IMR-90 (cell line): ENCODE measurements at places on chromosomes 13 and 19.

DNA sequence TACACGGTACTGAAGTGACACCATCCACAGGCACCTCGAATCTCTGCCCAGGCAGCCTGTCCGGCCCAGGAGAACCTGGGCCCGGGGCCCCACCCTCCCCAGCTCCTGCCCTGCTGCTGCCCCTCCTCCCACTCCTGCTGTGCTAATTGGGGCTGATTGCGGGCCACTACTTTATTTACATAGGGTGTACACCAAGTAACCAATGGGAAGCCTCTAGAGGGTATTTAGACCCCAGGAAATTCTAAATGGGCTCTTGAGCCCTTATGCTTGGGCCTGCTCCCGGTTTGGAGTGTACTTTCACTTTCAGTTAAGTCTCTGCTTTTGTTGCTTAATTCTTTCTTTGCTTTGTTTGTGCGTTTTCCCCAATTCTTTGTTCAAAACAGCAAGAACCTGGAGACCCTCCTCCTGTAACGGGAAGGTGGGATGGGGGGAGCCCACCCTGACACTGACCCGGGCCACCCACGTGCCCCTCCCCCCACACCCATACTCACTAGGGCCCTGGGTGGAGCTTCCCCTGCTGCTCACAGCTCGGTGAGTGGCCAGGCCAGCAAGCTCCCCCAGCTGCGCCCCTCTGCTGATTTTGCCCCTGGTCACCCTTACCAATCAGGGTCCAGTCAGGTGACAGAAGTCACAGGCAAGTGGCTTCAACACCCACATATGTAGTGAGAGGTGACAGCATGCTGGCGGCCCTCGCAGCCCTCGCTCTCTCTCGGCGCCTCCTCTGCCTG, 9.4 kb downstream of the SCGB2B2 start:
- peak; percentile 27 for DNase-seq

DNA sequence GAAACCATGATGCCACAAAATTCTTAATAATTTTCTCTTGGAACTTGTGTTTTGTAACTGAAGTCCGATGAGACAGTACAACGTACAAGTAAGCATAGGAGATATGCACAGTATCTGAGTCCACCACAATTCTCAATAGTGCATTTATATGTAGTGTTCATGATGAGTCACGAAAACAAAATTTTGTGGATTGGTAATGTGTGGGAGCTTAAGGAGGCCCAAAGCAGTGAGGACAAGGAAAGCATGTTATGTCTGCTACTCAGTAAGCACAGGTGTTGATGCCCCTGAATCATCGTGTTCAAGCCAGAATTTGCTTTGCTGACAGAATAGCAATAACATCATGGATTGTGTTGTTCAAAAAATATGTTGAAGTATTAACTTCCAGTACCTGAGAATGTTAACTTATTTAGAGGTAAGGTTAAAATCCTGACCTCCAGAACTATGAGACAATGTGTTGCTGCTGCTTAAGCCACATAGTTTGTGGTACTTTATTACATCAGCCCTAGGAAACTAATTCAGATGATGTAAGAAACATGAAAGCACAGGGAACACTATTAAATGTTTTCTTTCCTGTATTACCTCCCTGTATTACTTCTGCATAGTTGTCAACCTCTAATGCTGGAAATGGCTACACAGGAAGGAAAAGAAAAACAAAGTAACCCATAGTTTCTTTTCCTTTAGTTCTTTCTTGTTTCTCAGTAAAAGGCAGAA, 201.3 kb downstream of the SLITRK6 start:
- peak; percentile 73 for DNase-seq

DNA sequence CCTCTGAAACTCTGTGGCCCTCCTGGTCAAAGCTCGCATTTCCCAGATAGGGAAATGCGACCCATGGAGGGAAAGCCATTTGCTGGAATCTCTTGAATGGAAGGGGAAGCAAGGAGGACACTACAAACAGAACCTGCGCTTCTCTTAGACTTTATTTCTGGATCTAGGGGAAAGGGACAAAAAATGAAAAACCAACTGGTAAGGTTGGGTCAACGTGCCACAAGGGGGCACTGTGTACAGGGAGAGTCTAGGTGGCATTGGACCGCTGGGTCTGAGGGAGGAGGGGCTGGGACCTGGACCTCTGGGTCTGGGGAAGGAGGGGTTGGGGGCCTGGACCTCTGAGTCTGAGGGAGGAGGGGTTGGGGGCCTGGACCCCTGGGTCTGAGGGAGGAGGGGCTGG, 5.0 kb downstream of the KLK4 start:
- DNase-seq, result no peak

- no peak for DNase-seq
These were observed 15.1 kb downstream of the NOSIP start for GRCh38 chr19:49565261-49565660.

DNA sequence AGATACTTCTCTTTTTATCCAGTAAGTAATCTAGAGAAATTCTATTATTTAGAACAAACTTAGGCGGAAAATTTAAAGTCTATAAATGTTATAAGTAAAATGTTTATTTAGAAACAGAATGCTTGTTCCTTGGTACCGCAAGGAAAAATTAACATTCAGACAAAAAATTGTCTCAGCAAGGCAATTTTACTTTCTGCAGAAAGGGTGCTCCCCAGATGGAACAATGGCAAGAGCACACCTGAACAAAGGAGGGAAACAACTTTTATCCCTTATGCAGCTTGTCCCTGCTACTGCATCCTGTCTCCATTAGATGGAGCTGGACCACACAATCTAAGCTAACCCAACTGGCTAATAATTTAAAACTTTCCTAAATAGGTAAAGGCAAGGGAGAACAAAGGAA, 6.5 kb upstream of the ZNF708 start:
- no peak for DNase-seq

GRCh38 chr13:62356977-62357376, 941.3 kb upstream of the PCDH20 start:
- peak; percentile 34 for DNase-seq

- no peak for DNase-seq
These were observed 31.2 kb downstream of the LACC1 start for GRCh38 chr13:43910856-43911255.

DNA sequence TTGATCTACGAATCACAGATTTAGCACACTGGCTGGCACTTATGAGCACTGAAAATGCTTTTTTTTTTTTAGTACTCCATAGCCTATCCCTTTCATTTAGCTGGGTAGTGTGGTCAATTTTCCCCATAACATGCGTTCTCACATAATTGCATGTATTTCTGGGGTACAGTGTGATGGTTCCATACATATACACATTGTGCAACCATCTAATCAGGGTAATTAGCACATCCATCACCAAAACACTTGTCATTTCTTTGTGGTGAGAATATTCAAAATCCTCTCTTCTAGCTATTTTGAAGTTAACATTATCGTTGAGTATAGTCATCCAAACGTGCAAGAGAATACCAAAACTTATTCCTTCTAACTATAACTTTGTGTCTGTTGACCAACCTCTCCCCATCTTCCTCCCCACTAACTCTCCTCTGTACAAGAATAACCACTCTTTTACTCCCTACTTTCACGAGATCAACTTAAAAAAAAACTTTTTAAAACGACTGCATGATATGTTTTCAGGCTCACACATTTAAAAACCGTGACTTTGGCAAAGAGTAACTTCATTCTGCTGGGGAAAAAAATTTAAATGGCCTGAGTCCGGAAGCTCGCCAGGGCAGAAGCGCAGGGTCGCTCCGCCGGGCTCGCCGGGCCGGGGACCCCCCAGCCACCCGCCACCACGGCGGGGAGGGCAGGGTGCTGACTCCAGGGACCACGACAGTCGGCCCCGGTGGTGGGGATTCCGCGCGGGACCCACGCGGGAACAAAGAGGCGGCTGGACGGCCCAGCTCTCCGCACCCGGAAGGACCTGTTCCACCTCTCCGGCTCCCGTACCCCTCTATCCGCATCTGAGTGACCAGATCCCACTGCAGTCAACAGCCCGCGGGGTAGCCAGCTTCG, 868 bp upstream of the UBAC2 start:
- DNase-seq, result no peak

GRCh38 chr13:42401376-42401775, 129.4 kb downstream of the AKAP11 start:
- DNase-seq, result no peak

DNA sequence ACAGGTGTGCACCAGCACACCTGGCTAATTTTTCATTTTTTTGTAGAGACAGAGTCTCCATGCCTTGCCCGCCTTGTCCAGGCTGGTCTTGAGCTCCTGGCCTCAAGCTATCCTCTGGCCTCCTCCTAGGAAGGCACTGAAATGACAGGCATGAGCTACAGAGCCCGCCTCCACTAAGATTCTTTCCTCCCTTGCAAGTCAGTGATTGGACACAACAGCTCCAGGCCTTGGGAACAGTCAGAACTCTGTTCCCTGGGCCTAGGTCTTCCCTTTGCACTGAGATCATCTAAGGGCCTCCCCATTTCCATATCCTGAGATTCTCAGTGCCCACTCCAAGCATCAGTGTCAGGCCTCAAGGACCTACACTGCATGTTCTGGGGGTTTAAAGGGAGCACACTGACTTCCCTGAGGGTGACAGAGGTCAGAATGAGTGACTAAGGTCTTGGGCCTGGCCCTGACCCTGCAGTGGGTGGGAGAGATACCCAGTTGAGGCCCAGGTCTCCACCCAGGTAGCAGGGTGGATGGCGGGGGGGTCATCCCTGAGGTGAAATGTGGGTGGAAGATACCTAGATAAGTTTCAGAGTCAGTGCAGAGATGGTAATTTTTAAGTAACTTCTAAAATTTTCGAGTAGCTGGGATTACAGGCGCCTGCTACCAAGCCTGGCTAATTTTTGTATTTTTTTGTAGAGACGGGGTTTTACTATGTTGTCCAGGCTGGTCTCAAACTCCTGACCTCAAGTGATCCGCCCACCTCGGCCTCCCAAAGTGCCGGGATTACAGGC, 17.3 kb upstream of the ERCC1 start:
- DNase-seq, result peak; percentile 57

DNA sequence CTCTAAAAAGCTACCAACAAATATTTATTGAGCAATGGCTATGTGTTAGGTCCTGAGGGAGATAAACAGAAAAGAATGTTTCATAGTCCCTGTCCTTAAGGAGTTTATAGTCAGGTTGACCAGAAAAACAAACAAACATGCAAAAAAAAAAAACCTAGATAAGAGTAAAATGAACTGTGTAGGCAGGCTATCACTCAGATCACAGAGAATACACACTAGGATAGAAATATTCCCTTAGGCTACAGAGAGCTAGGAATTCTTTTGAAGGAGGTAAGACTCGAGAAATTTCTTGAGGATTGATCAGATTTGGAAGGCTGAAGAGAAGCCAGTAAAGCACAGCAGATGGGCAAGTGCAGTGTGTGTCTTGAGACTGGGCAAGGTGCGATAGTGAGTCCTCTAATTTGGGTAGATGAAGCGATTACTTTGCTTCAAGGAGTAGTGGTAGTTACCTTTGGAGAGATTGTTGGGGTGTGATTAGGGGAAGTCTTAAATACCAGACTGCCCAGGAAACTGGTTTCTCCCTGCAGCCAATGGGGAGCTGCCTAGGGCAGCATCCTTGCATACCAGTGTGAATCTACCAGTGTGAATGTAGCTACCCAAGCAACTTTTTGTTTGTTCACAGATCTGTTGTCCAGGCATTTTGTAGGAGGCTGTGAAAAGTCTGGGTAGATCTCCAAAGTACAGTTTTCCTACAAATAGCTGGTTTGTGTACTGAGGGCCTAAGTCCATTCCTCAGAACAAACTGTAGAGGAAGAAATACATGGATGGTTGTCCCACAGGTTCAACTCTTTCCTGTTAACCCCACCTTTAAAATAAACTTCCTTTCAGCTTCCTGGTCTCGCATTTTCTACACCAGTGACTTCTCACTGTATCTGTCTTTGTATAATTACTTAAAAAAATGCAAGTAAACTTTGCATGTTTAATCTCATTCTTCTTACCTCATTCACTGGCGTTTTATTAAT, 314.1 kb downstream of the KLF5 start:
- DNase-seq, result no peak

- DNase-seq, result peak; percentile 63
These were observed 2.3 kb downstream of the NCCRP1 start for GRCh38 chr19:39199025-39199424.
